Omental fat pad (tissue), 4 donors: ENCODE measurements at places on chromosomes 1 and 21. TPM values are rescaled to one million over a fixed set of nuclear protein-coding genes. Genes with fewer than 3 reads are reported as not detected.

GRCh38 chr1:218669431-218669830 is 324.3 kb downstream of the TGFB2 start:
- no peak for DNase-seq

GRCh38 chr1:196090226-196090625 is 518.0 kb downstream of the KCNT2 start:
- DNase-seq: no peak

GRCh38 chr1:226723657-226724532 is 15.2 kb downstream of the ITPKB start:
- DNase-seq: no peak

The SMPDL3B gene
- 2.9 TPM for total RNA-seq

DNA sequence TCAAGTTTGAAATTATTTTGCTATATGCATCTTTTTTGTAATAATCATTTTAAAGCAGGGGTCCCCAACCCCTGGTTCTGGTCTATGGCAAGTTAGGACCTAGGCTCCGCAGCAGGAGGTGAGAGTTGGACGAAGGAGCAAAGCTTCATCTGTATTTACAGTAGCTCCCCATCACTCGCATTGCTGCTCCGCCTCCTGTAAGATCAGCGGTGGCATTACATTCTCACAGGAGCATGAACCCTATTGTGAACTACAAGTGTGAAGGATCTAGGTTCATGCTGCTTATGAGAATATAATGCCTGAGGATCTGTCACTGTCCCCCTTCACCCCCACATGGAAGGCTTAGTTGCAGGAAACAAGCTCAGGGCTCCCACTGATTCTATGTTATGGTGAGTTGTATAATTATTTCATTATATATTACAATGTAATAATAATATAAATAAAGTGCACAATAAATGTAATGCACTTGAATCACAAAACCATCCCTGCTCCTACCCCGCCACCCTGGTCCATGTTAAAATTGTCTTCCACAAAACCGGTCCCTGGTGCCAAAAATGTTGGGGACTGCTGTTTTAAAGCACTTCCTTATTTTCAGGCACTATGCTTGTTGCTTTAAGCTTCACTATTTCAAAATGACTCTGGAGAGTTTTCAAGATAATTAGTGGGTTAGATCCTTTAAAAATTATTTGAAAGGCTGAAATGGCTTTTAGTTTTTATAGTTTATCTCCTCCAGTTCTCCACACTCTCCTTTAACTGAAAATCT is 74.8 kb downstream of the PLA2G4A start:
- DNase-seq: no peak

The TUFT1 gene
- 5.0 TPM for total RNA-seq

The F13B gene
- total RNA-seq: not detected

DNA sequence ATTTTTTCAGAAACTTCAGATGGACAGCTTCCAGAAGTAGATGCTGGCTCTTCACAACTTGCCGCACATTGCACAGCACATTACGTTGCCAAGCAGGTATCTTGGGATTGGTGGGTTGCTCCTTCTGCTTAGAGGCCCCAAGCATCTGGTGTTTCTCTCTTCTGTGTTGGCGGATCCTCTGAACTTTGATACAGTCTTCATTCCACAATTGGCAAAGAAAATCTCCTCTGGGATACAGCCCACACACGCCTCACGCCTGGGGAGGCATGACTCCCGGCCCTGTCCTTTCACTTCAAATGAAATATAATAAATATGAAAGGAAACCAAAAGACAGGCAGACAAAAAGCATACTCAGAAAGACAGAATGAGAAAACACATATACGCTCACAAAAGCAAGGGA is 72.3 kb upstream of the PPP2R5A start:
- DNase-seq: no peak

- DNase-seq: no peak
Measured at GRCh38 chr1:41709331-41709730, 209.4 kb downstream of the HIVEP3 start.

DNA sequence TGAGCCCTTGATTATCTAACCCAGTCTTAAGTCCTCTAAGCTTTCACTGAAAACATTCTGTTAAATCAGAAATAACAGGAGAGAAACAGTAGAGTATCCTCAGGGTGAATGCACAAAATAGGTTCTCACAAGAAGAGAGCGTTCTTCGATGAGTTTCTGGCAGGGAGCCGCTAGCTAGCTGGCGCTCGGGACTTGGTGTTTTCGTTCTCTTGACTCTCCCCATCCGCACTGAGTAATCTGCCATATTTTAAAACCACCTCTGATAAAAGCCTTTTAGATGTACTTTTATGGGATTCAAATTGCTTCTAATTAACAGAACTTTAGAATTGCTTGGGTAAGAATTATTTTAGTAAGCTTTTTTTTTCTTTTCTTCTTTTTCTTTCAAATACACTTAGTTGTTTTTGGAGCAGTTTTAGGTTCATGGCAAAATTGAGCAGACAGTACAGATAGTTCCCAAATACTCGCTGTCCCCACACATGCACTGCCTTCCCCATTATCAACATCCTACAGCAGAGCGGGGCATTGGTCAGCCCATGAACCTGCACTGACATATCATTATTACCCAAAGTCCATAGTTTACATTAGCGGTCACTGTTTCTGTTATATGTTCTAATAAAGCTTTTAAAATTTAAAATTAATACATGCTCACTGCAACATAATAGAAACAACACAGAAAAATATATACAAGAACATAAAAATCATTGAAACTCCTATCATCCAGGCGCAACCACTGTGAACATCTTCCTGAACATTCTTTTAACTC is 35.4 kb downstream of the PRDM2 start:
- DNase-seq: no peak

- DNase-seq: no peak
Measured at GRCh38 chr1:178052650-178053461, 41.0 kb upstream of the RASAL2 start.

The NBL1 gene
- total RNA-seq: 83.0 TPM

DNA sequence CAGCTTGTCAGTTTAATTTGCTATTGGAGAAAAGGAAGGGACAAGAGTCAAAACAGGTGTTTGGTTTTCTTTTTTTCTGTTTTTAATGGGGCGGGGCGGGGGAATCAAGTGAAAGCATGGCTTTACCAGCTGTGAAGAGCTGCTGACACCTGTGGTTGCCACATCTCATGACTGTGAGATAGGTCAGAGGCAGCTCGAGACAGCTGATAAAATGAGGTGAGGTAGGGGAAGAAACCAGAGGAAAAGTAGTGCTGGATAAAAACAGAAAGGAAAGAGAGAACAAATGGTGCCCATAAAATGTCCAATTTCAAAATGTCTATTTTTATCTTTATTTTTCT is 272.3 kb downstream of the NEGR1 start:
- no peak for DNase-seq

GRCh38 chr1:10694274-10694632 is 102.2 kb downstream of the CASZ1 start:
- no peak for DNase-seq

DNA sequence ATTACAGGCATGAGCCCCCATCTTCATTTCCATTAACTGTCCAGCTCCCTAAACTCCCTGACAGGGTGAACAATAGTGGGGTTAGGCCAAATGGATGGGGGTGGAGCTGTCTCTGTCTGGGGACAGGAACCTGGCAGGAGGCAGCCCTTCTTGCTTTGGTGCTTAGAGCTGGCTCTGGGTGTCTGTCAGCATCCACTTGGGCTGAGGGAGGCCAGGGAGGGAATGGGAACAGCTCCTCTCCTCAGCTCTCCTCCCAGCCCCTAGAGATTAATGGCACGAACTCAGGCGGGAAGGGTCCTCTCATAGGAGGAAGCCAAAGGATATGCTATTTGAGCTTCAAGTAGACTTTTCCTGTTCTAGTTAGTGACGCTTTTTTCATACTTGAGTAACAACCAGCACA is 11.1 kb upstream of the ETV3L start:
- DNase-seq: no peak

The TMEM51 gene
- 8.6 TPM for total RNA-seq

DNA sequence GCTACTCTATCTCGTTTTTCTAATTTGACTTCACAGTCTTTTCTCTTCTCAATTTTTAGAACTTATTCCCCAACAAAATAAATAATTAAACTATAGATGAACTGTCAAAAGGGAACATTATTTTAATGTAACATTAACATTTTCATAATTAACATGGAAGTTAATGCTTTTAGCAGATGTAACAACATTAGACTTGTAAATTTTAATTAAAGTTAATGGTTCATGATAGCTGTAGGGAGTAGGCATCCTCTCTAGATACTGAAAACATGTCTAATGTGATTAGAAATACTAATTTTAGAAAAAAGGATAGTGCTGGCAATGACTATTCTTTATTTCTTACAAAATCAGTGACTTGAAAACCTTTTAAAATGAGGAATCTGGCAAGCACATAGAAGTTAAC is 32.1 kb upstream of the NEK7 start:
- no peak for DNase-seq

DNA sequence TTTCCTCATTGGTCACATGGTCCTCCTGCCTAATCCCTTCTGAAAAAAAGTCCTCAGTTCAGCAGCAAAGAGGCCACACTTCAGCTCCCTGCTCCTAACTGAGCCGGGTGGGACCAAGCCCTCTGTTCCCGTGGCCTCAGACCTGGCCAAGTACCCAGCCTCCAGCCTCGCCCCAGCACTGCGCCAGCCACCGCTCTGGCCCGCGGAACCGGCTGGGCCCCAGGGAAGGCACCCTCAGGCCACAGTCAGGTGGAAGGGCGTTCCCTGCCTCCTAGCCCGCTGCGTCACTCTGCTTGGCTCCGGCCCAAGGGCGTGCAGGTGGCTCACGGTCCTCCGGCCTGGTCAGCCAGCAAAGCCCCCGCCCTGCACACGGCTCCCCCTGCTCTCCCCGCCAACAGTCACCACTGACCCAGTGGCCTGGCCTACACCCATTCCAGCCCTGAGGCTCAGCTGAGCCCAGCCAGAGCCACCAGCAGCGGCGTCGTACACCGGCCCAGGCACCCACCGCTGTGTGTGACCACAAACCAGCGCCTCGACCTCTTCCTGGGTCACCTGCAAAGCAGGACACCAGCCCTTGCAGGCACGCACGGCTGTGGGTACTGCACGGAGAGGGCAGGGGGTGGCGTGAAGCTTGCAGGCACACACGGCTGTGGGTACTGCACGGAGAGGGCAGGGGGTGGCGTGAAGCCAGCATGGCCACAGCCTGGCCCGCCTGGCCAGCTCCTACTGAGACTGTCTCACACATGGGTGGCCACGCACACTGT is 19.4 kb downstream of the NADK start:
- no peak for DNase-seq

DNA sequence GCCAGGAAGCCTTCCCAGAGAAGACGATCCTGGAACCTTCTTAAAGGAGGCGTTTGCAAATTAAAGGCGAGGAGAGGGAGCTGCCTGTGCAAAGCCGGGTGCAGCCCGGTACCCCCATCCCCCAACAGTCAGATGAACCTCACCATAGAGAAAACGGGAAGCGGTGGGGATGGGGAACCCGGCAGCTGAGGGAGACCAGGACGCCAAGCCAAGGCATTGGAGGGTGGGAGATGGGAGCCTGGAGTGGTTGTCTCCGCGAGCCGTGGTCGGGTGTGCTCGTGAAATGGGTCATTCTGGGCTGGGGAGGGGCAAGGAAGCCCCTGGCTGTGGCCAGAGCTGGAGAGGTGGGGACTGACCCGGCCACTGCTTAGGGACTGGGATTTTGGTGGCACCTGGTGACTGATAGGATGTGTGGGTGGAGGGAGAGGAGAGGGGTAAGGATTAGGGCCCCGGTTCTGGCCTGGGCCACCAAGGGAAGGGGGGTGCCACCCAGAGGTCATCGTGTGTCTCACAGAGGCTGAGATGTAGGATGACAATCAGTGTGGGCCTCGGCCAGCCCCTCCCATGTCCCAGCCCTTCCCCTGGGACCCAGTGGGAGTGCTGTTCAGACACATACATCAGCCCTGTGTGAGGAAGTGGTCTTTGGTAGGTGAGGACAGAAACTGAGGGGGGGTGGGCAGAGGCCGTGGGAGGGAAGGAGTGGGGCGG is 676 bp upstream of the PADI2 start:
- no peak for DNase-seq

DNA sequence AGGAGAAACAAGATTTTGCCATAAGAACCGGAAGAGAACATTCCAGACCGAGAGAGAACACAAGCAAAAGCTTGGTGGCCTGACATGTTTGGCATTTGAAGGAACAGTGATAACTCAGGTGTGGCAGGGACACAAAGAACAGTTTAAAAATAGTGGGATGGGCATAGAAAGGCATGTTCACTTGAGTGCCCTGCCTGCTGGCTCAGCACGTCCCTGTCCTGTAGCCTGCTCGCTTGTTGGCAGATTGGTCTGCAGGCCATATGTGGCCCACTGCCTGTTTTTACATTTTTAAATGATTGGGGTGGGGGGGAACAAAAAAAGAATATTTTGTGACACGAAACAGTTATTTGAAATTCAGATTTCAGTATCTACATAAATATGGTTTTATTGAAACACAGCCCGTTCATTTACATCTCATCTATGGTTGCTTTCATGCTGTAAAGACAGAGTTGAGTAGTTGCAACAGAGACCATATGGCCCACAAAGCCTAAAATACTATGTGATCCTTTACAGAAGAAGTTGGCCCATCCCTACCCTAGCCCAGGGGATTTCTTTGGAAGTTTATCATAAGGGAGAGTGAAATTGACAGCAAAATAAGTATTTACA is 100.7 kb downstream of the RGL1 start:
- no peak for DNase-seq

The PPIAL4G gene
- not detected for total RNA-seq

The DHDDS gene
- total RNA-seq: 81.6 TPM

The TBX15 gene
- total RNA-seq: 2.3 TPM

DNA sequence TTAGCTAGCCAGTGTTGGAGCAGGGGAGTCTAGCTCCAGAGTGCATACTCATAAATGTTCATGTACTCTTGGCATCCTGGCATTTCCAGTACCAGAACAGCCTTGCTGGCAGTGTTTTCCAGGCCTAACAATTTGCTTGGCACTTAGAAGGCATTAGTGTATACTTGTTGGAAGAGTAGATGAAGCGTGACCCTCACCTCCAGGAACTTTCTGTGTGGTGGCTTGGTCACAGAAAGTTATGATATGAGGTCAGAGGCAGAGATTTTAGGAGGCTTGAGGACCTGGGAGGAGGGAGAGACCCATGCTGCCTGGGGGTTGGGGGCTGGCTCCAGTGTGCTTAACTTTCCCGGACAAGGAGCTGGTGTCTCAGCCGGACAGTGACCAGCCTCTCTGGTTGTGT is 52.7 kb upstream of the GCLM start:
- DNase-seq: no peak

The LPAR3 gene
- total RNA-seq: not detected

DNA sequence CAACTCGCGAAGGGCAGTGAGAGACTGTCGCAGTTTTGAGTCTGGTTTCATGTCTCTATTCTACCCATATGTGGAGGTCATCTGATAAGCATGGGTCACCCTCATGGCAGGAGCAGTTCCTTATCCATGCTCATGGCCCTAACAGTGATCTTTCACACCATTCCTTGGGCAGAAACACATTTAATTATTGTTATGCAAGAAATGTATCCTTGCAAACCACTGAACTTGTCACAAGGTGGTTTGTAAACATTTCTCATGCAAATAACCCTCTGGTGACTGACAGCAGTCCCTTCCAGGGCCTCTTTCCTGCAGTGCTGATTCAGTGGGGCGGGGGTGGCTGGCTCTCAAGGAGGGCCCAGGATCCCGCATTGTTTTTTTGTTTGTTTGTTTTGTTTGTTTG is 421.4 kb upstream of the RUNX1 start:
- no peak for DNase-seq

- no peak for DNase-seq
Measured at GRCh38 chr1:80731241-80731894, 1069.4 kb upstream of the ADGRL2 start.
